ENCODE measurements at places on chromosomes 6 and 20.

DNA sequence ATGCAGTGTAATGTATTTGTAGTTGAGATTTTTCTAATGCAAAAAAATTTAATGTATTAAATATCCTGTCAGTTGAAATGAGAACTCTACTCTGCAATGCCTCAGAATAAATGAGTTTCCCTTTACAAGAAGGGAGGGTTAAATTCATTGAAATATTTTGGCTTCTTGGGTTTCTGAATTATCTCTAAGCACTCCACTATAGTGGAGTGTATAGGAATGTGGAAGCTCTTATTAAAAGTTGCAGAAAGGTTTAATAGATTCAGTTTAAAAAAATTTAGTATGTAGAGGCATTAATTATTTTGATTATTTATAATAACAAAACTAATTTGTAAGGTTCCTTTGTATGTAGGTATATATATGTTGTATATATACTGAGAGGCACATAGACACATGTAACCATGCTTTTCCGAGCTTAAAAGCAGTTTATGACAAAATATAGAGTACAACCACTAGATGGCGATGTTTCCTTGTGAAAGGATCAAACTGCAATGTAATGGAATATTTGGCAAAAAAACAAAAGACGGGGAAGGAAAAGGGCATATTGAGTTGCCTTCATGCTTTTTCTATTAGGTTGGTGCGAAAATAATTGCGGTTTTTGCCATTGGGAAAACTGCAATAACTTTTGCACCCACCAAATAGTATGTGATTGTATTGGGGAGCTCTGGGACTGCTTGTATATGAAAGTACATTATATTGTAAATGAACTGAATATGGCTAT, 144.2 kb downstream of the MYO6 start:
- no peak for DNase-seq

DNA sequence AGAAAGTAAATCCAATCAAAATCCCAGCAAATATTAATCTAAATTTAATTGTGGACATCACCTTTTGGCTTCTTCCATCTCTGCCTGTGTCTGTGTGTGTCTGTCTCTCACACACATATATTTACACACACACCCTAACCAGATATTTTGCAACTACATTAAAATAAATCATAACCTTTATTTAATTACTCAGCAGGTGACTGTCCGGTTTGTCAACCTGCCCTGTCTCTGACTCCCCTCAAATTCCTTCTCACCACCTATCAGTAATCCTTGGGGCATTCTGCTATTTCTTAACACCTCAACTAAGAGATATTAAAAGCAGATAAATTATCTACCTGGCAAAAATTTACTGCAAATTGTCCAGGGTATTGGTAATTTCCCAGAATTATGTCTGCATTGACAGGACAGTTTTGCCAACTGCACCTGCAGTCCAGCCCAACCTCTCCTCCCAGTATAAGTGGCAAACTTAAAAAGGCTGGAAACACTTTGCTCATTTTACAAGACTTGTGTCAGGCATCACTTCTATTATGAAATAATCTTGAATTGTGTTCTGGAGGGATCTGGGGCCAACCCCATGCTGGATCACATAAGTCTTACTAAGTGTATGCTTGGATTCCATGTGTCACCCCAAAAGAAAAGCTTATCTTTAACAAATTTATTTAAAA, 216.1 kb downstream of the GMDS start:
- no peak for DNase-seq

DNA sequence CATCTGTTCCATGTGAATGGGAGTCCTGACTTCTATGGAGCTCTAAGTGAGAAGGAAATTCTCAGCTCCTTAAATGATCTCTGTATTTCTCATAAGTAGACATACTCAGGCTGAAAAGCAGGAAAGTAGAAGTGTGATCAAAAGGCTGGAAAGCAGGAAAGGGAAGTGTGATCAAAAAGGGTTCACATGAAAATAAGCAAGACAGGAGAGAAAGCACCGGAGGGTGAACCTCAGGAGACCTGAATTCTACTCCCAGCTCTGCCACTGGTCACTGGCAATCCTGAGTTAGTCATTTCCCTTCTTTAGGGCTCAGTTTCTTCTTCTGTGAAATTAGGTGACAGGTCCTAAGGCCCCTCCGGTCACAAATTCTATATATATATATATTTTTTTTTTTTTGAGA, 55.5 kb upstream of the TRERF1 start:
- DNase-seq = no peak

- no peak for DNase-seq
These were observed 303 bp downstream of the ILRUN start for GRCh38 chr6:34696189-34696738.

GRCh38 chr6:163897030-163897429, 482.5 kb downstream of the QKI start:
- no peak for DNase-seq

DNA sequence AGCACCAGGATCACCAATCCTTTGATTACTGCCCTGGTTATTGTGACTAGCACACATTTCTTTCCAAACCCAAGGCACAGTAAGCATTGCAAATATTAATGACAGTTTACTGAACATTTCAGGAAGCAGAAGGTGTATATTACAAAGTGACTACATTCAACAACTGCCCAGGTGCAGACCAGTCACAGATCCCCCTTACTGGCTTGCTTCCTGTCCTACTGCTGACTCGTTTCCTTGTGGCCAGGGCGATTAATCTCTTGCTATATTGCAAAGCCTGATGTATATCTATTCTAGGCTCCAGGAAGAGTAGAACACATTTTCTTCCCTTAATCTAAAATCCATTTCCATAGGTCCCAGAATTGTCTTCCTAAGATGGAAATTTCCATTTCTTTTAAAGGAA, 77.2 kb upstream of the EPHA7 start:
- no peak for DNase-seq

- DNase-seq = peak; percentile 93
These were observed 138.0 kb downstream of the NFATC2 start for GRCh38 chr20:51404297-51405060.

GRCh38 chr6:68086199-68086598, 548.9 kb upstream of the ADGRB3 start:
- DNase-seq = no peak

GRCh38 chr6:3571250-3571681, 114.4 kb upstream of the SLC22A23 start:
- DNase-seq = no peak

GRCh38 chr6:91273729-91274128, 686.9 kb upstream of the MAP3K7 start:
- no peak for DNase-seq

GRCh38 chr6:33983109-33983716, 162.7 kb downstream of the GRM4 start:
- no peak for DNase-seq

- DNase-seq = no peak
These were observed 36.7 kb upstream of the MYLIP start for GRCh38 chr6:16092140-16092539.

All from T-helper 22 cell (primary cell).